HL-60 (cell line): ENCODE measurements at places on chromosomes 12 and 14.

GRCh38 chr14:23153851-23154796, 29.3 kb downstream of the SLC7A8 start:
- DNase-seq, result peak; percentile 79

DNA sequence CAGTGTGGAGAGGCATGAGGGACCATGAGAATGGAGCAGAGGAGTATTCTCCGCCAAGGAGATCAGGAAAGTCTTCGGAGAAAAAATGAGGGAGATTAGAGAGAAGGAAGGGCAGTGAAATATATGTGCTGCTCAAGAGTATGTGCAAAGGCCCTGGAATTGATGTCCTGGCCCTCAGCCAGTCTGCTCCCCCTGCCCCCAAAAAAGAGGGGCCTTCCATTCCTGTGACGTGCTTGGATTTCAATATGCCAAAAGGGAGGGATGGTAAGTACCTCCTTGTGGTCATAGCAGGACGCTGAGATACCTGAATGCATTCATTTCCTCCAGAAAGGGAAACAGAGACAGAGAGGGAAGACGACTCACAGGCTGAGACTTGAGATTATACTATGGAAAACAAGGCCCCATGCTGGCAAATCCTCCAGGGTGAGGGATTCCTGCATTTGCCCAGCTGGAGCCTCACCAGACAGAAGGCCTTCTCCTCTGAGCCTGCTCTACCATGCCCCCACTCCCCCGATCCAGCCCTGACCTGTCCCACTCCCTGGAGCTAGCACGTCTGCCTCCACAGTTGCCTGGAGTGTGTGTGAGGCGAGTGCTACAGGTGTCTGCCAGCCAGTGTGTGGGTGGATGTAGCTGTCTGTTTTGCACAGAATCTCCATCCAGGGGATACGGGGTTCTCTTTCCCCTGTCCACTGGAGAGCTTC, 3.9 kb upstream of the RARG start:
- no peak for DNase-seq

GRCh38 chr14:103361867-103362266, 23.3 kb upstream of the MARK3 start:
- DNase-seq, result peak; percentile 52

- no peak for DNase-seq
Observed at GRCh38 chr14:54579621-54580020, 12.7 kb downstream of the SAMD4A start.

GRCh38 chr14:63269561-63270225, 49.0 kb downstream of the GPHB5 start:
- no peak for DNase-seq

- DNase-seq, result no peak
Observed at GRCh38 chr14:32397861-32398640, 69.0 kb downstream of the AKAP6 start.

DNA sequence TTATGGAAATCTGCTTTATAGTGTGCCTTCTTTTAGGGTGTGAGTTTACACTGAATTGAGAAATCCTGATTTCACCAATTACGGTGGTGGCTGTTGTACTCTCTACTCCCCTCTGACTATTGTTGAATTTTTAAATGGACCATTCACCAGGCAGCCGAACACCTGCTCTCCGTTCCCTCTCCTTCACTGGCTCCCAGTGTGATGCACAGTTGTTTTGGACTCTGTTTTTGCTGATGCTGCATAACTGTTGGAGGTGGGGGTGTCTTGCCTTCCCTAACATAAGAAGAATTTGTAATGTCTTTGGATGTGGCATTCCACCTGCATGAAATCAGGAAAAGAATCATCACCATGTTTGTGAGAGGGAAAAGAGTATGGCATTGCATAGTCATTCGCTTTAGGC, 341.2 kb downstream of the SNAPC1 start:
- no peak for DNase-seq

- no peak for DNase-seq
Observed at GRCh38 chr12:11741434-11742092, 92.1 kb downstream of the ETV6 start.

DNA sequence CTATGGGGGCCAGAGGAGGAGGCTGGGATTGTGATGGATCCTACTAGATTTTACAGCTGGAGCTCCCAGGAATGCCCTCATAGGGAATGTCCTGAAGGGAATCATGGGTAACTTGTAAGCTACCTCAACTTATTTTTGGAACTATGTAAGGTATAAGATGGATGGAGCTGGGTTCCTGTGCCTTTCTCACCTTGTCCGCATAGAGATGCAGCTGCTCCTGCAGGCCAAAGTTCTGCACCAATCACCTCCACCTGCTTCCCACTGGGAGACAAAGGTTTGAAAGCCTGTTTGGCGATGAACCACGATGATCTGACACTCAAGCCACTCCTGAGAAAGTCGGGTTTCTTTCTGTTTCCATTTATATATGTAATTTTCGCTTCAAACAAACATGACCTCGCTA, 648 bp upstream of the AKAP5 start:
- no peak for DNase-seq

GRCh38 chr12:25377469-25378177, 126.9 kb upstream of the KRAS start:
- peak; percentile 38 for DNase-seq

DNA sequence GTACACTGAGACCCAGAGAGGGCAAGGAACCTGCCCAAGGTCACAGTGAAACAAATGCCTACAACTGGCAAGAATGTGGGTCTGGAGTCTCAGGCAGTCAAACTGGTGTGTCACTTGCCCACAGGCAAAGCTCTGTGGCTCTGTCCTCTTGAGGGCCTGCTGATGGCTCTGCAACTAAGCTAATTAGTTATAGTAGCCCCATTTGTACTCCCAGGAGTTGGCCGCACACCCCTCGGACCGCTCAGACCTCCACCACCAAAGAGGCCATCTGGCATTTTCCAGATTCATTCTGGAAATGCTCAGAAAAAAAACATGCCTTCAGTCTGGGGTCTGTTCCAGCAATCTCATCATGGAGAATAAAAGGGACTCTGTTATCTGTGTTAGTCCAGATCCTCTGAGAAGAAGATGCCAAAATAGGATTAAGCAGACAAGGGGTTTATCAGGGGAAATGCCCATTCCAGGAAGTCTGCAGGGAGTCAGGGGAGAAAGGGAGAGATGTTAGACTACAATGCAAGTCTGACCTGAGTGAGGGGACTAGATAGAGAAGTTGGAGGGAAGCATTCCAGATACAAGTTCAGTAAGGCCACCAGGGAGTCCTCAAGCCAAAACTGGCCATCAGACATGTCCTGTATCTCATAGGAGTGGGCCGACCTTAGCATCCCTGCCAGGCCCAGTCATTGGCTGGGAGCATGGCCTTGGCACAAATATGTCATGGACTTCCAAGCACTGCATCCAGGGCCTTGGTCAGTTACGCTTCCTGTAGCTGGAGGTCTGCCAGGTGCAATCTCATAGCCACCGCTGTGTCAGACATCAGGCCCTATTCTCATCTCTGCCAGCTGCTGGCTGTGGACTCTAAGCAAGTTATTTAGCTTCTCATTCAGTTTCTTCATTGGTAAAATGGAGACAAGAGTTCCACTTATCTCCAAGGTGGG, 15.4 kb upstream of the OAS1 start:
- no peak for DNase-seq

DNA sequence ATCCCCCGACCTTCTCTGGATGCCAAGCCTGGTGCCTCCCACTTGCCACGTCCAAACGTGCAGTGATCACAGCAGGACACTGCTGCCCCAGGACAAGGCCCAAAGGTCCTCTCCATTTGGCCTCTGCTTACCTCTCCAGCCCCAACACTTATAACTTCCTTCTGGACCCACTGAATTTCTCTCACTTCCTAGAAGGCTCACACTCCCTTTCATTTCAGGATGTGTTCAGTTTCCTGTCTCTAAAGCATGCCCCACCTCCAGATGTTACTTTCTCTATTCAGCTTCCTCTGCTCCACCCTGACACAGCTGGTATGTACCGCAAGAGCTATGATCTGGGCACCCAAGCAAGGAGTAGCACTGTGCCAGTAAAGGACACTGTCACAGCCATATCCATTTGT, 33.0 kb downstream of the CDKL1 start:
- DNase-seq, result peak; percentile 49

DNA sequence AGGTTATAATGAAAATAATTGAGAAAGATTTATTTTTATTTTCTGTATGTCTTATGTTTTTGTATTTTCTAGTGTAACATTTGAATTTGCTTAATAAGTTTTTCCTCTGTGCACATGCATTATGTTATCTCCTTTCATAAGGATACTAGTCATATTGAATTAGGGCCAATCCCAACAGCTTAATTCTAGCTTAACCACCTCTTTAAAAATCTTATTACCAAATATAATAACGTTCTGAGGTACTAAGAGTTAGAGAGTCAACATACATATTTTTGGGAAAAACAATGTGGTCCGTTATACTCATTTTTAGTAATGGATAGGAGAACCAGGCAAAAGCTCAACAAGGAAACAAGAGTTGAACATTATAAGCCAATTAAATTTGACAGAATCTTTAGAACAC, 845.6 kb upstream of the SEL1L start:
- DNase-seq, result no peak

GRCh38 chr12:40327535-40327934, 102.7 kb downstream of the LRRK2 start:
- no peak for DNase-seq

DNA sequence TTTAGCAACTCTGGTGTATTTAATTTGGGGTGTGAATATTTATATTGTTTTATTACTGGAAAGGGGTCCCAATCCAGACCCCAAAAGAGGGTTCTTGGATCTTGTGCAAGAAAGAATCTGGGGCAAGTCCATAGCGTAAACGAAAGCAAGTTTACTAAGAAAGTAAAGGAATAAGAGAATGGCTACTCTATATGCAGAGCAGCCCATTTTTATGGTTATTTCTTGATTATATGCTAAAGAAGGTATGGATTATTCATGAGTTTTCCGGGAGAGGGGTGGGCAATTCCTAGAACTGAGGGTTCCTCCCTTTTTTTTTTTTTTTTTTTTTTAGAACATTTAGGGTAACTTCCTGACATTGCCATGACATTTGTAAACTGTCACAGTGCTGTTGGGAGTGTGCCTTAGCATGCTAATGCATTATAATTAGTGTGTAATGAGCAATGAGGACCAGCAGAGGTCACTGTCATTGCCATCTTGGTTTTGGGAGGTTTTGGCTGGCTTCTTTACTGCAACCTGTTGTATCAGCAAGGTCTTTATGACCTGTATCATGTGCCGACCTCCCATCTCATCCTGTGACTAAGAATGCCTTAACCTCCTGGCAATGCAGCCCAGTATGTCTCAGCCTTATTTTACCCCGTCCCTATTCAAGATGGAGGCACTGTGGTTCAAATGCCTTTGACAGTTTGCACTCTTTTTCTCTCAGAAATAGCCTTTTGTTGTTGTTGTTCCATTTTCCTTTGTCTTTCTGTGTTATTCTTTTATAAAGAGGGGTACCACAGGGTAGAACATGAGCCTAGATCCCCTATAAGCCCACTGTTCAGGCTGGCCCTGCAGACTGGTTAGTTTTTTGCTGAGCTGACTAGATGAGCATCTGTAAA, 75.5 kb upstream of the DCD start:
- DNase-seq, result peak; percentile 19

- DNase-seq, result no peak
Observed at GRCh38 chr14:32137892-32138291, 60.8 kb downstream of the ARHGAP5 start.

DNA sequence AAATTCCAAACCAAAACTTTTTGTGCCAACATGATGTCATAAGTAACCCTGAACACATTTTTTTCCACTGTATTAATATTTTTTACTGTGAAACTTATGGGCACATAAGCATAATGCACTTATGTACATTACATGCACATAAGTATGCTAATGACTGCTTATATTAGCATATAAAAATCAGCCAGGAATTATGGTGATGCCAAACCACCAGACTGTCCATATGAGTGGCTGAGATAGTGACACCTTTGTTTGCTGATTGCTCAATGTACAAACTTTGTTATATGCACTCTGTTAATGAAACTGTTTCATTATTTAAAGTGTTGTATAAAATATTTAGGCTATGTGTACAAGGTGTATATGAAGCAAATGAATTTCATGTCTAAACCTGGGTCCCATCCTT, 32.3 kb downstream of the USP44 start:
- no peak for DNase-seq

- DNase-seq, result no peak
Observed at GRCh38 chr14:27228053-27228452, 630.2 kb upstream of the NOVA1 start.

DNA sequence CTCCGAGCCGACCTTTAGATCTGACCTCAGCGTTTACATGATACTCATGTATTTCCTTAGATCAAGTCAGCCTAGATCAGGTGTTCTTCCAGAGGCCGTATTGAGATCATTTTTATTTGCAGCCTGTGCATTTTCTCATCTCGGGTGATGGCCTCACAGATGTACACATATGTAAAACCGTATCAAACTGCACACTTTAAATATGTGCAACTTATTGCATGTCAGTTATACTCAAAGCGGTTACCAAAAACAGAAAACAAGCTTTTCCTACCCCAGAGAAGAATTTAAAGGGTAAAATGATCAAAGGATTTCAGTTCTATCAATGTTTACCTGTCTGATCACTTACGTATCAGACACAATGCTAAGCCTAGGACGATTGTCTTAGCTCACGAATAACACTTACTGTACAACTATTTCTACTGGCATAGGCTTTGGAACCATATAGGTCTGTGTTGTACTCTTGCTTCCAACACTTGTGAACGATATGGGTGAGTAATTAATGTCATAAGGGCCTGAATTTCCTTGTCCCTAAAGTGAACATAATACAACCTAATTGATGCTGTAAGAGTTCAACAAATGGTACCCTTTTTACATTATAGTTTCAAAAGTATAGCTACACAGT, 628 bp upstream of the LLPH start:
- DNase-seq, result no peak

DNA sequence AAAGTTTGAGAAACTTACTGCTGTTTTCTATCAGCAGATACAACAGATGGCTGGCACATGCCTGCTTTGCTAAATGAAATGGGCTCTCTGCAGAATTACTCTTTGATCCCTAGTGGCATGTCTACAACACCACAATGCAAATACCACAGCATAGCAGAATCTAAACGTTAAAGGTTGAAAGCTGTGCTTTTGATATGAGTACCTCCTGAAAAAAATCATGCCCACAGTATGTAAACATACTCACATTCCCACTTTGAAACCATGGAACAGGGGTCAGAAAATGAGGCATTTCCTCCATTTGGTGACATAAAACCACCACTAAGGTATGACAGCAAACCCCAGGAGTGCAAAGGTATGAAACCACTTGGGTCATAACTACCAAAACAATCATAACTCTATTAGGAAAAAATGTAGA, 7.5 kb downstream of the WIF1 start:
- no peak for DNase-seq
